ENCODE measurements at places on chromosomes 3 and 15.

DNA sequence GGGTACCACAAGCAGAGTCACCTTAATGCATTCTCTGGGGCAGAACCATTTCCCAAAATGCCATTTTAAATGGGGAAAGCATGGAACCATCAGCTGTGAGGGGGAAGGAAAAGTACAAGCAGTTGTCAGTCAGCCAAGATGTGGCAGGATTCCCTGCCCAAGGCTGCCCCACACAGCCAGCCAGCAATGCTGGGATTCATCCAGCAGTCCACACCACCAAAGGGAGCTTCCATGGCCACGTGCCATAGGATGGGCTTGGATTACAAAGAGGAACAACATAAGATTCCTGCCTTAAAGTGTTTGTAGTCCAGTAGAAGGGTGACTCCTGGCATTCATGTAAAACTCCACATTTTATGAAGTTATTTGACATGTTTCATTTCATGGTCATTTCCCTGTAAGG lies 233.3 kb downstream of the SHOX2 start:
- DNase-seq = no peak

GRCh38 chr3:65996589-65996988 lies 42.1 kb downstream of the MAGI1 start:
- no peak for DNase-seq

DNA sequence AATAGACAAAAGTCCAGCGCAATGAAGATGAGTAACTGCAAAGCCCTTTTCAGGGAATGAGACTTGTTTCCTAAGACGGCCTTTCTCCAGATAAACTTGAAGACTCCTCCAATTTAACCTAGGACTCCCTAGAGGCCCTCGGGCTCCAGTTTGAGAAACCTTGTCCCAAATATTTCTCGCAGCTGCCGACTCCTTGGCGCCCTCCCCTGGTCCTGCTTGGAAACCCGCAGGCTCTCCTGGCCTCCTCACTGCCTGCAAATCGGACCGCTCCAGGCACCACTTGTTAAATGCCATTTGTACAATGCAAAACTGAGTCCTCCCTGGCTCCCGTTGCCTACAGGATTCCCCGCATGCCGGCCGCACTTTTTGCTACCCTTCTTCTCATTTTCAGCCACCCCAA lies 36.8 kb downstream of the MUC4 start:
- DNase-seq = no peak

DNA sequence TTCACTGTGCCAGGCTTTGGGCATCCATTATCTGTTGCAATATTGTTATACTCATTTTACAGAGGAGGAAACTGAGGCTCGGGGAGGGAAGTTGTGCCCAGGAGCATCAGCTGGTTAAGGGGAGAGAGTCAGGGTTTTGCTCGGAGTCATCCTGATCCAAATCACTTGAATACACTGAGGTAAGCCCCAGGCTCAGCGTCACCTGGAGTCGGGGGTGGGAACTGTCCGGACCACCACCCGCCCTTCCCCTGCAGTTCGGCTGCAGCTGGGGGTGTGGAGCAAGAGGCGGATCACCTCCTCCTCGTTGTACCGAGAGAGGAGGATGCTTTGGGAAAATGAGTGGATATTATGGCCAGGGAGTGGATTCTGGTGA lies 646 bp downstream of the HRH1 start:
- no peak for DNase-seq

DNA sequence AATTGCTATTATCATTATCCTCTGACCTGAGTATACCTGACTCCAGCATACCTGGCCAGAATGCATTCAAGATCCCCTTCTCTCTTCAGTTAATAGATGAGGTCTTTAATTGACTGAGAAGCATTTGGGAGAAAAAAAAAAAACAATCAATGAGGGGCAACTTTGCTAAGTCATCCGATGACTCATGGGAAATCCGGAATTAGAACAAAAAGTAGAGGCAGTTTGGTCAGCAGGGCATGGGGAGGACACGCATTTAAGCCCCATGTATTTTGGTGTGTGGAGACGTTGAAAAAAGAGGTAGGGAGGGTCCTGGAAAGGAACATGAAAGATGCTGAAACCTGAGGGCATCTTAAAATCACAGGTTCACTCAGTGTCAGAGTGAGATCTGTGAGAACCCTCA lies 256.2 kb downstream of the RORA start:
- no peak for DNase-seq

DNA sequence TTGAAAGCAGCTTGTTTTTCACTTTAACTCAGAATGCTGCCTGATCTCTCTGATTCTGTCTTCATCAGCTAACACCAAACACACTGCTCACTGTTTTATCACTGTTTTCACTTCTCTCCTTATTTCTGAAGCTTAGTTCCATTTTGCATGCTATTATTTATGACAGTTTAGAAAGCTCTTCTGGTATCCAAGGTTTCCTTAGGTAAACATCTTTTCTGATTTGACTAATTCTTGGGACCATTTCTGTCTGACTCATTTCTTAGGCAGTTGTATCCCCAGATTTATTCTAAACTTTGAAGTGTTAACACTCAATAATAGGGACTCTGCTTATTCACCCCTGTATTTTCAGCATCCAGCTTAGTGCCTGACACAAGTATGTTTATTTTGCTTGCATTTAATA lies 167.7 kb downstream of the BCHE start:
- no peak for DNase-seq

GRCh38 chr3:119401069-119401468 lies 62.3 kb downstream of the TMEM39A start:
- no peak for DNase-seq

- DNase-seq = no peak
These were observed 129.6 kb downstream of the ADAMTS17 start for GRCh38 chr15:100211855-100212850.
